ENCODE measurements at places on chromosomes 13 and 19.
A peak's percentile ranks its signal among the peaks of the same experiment; 100 is the strongest.

- no peak for DNase-seq
Observed at GRCh38 chr19:53518716-53519115, 19.2 kb upstream of the ZNF331 start.

GRCh38 chr19:36152019-36152351 is 262 bp downstream of the COX7A1 start:
- no peak for DNase-seq

GRCh38 chr19:46218160-46218559 is 11.4 kb upstream of the IGFL1 start:
- DNase-seq, result no peak

DNA sequence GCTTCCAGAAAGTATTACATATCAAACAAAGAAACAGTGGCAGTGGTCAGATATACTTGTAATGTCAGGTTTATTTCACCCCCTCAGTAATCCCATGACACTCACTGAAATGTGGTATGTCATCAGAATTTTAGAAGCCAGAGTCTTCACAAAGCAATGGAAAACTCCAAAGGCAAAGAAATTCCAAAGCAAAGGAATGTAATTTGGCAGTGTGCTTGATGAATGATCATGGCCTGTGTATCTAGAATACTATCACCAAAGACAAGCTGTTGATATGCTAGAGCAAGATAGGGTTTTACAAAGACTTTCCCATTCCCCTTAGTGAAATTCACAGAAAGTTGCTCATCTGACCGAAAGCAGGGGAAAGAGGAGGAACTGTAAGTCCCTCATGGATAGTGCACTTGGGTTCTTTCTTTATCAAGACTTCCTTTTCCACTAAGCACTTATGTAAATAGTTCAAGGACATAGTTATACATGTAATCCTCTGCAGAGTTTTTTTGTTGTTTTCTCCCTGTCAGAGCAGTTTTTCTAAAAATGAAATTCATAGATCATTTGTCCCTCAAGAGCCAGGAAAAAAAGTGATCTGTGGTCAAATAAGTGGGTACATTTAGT is 243.4 kb downstream of the NHLRC3 start:
- DNase-seq, result no peak

- DNase-seq, result no peak
Observed at GRCh38 chr13:83547043-83547442, 335.2 kb downstream of the SLITRK1 start.

GRCh38 chr13:74077792-74078191 is 56.4 kb downstream of the KLF12 start:
- DNase-seq, result no peak

DNA sequence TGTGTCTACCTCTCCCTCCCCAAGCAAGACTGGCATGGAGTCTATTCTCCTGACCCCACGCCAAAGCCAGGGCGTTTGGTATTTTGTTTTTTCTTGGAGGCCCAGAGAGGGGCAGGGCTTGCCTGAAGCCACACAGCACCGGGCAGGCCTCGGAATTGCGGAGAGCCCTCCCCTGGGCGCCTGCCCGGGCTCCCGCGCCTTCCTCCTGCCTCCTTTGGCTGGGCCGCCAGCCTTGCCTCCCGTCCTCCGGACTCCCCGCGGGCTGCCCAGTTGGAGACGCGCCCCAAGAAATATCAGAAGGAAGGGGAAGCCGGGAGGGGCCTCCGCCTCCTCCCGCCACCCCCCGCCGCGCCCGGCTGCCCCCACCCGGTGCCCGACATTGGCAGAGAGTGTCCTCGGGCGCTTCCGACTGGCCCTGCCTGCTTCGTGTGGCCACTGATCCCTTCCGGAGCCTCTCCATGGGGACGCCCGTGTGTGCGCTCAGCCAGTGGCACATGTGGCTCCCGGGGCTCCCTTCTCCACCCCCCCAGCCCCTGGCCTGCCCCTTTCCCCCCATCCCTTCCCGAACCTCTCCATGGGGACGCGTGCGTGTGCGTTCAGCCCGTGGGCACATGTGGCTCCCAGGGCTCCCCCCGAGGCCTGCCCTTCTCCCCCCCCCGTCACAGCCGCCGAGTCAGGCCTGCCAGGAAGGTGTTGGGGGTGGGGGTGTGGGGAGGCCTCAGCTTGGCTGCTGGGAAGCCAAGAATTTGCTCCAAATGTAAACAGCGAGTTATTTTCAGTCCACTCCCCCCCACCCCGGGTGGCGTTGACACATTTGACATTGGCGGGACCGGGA is 37.3 kb downstream of the NFIC start:
- DNase-seq, result peak; percentile 66

Data from omental fat pad (tissue), 4 donors.